ENCODE measurements at places on chromosomes 12 and 14.

DNA sequence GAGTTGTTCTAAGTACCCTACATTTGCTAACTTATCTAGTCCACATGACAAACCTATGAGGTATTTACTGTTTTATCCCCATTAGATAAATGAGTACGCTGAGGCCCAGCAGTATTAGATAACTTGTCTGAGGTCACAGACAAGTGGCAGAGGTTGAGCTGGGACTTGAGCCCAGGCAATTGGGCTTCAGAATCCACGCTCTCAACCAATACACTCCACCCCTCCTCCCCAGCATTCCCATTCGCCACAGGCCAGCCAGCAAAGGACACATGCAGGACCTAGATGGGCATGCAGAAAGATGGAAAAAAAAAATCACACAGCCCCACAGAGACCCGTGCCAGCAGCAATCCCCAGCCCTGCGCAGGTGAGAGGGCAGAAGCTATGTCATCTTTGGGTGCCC is 12.4 kb downstream of the HDAC7 start:
- DNase-seq, result no peak

DNA sequence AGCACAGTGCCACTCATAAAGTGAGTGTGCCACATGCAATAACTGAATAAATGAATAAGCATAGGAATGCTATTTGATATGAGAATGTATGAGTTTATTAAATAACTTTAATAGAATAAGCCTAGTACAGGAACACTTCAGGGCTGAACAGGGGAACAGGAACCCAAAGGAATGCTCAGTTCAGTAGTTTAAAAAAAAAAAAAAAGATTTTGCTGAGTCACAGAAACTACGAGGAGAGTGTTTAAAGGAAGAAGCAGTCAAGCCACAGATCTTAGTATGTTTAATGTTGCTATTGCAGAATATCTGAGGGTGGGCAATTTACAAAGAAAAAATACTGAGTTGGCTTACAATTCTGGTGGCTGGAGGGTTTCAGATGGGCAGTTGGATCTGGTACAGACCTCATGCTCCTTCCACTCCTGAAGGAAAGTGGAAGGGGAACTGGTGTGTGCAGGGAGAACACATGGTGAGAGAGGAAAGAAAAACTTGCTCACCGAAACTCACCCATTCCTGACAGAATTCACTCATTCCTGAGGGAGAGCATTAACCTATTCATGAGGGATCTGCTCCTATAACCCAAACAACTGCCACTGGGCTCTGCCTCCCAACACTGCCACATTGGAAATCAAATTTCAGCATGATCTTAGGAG is 880.3 kb upstream of the MGAT4C start:
- DNase-seq, result peak; percentile 40

DNA sequence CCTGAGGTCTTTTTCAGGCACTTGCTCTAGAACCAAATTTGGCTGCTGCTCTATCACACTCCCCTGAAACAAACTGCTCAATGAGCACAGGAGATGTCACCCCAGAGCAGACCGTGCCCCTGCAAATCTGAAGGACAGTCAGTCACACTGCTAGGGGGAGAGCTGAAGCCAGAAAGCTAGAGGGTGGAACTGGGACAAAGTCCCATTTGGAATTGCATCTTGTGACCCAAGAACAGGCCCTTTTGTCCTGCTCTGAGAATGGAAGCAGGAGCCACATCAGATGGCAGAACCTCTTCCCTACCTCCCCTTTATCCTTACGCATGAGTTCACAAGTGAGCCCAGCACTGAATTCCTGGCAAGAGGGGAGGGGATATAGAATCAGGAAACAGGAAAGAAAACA is 64.7 kb downstream of the MAP3K9 start:
- DNase-seq, result no peak

DNA sequence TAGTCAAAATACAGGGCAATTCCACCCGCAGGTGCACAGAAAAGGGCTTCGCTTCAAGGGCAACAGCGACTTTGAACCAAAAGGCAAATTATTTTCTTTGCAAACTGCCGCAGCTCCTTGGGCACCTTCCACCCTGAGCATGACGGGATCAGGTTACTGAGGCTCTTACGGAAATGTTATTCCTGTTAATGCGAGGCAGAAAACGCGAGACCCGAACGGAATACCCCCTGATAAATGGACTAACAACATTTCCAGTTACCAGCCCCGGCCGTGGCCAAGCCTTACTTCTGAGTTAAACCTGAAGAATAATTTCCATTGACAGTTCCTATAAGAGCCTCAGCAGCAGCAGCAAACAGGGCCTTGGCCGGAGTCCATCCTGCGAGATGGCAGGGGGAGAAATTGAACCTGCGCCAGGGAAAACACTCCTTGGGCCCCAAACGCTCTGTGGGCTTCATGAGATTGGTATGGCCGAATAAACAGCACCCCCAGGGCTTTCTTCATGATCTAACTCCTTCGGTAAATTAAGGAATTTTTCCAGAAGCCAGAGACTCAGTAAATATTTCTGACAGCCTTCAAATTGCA is 70.0 kb upstream of the DICER1 start:
- no peak for DNase-seq

- DNase-seq, result no peak
Measured at GRCh38 chr14:58060077-58060476, 91.9 kb downstream of the ARMH4 start.

GRCh38 chr12:47216150-47216677 is 136.5 kb upstream of the AMIGO2 start:
- DNase-seq, result no peak

GRCh38 chr12:75913502-75914351 is 117.8 kb downstream of the PHLDA1 start:
- DNase-seq, result no peak

DNA sequence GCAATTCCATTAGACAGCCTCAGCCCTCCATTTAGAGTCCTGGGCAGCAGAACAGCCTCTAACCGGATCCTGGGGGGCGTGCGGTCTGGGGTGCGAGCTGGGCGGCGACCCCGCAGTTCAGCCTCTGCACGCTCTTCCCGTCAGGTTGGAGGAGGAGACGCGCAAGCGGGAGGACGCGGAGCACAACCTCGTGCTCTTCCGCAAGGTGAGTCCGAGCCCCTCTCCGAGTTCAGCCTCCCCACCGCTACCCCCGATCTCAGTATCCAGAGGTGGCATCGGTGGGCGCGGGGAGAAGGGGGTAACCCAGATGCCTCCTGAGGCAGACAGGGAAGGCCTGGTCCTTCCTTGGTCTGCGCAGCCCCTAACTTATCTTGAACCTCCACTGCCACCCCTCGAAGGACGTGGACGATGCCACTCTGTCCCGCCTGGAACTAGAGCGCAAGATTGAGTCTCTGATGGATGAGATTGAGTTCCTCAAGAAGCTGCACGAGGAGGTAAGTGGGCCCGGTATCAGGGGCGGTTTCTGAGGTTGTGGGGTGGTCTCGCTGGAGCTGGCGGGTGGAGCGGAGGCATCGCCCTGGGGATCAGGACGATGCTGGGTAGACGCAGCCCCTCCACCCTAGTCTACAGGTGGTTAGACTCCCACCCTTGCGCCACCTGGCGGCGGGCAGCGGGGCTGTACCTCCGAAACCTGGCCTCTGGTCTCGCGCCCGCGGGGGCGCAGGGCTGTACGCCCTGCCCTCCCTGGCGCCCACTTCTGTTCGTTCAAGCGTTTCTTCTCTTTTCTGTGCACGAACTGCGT is 1.3 kb downstream of the PRPH start:
- DNase-seq, result peak; percentile 87

DNA sequence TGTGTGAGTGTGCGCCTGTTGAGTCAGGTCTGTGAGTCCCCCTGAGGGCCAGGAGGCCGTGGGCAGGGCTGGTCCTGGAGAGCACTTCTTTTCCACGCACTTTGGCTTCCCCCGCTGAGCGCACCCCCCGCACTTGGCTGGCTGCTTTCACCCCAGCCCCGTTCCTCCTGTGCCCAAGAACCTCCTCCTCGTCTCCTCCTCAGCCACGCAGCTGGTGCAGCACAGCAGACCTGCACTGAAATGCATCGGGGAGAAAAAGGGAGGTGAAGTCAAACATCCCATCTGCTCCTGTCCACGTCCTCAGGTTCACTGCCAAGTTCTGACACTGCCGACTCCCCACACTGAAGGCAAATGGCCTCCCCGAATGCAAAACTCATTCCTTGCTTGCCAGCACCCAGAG is 362.7 kb upstream of the SFSWAP start:
- no peak for DNase-seq

DNA sequence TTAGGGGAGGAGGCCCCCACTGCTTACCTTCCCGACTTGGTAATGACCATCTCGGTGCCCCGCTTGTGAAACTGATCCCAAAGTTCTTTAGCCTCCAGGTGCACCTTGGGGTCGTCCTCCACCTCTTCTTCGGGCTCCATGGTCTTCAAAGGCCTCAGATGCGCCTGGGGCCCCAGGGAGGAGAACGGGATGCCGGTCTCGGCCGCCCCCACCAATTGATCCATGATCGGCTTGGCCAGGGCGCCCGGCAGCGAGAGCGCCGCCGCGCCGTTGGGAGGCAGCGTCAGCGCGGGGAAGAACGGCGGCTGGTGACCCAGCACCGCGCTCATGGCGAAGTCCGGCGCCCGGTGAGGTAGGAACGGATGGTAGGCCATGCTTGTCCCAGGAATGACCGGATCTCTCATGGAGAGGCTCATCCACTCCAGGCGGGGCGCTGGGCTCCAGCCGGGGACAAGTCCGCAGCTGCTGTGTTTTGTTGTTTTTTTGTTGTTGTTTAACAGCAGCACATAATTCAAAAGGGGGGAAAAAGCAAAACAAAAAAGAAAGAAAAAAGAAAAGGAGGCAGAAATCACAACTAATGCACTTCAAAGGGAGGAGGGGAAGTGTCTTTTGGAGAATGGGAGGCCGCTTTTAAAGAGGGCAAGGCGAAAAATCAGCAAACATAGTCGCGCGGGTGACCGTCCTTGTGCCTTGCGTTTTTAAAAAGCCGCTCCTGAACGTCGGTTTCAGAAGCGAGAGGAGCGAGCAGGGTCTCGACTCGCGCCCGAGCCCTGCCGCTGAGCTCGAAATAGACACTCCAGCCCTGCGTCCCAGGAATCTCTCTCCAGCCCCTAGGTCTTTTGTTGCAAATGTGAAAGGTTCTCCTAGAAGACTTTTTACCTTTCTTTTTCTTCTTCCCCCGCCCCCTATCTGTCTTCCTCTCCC is 928 bp downstream of the TBX3 start:
- DNase-seq, result no peak

DNA sequence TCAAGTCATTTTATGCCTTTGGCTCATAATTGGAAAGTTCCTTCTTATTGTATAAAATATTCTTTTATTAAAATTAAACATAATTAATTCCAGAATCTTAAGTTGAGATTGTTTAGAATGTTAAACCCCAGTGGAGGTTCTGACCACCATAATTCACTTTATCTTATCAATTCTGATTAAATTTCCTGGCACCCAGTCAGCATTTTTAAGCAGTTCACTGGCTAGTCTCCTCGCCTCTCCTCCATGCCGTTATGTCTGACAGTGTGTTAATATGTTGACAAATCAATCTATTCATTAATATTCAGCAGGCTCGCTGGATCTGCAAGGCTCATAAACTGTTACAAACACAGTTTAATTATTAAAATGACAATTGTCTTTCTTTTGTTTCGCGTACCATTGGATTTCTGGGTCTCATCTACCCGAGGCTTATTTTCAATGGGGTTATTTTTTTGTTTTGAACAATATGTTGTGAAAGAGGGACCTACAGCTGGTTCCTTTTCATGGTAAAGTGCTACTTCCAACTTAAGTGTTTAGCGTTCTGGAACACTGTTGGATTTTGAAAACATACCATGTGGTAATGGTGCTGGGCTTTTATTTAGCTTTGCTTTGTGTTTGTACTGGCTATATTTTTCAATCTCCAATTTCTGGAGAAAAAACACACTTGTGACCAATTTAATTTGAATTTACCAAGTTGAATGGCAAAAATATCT is 339.7 kb downstream of the PRKD1 start:
- DNase-seq, result no peak

DNA sequence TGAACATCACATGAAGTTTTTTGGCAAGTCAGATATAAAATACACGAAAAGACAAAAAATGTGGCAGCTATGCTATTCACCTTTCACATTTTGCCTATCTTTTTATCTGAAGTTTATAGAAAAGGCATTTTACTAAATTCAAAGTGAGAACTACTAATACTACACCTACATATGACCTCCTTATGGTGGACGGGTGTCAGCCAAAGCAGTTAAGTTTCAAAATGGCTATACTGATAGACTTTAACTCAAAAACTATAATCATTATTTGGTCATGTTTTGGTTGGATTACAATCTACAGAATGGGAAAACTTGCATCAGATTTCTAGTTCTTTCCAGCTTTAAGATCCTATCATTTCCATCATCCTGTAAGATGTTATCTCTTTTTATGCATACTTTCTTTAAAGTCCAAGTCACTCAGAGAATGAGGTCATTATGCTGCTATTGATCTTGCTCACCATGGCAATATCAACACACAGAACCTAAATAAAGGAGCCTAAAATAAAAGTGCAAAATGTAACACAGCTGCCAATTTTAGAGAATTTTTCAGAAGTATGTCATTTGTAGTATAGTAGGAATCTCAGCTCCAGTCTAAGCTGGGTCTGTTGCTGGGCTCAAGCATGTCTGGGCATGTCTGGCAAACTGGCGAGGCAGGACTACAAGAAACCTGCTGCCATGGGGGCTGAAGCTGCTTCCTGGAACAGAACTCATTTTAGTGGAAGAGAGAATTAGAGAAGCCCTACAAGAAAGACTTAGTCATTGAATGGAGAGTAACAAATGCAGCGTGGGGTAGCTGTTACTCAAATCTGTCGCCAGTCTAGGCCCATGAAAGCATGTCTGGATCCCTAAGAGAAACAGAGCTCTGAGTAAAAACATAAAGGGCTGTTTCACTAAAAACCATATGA is 7.6 kb upstream of the AEBP2 start:
- peak; percentile 72 for DNase-seq

DNA sequence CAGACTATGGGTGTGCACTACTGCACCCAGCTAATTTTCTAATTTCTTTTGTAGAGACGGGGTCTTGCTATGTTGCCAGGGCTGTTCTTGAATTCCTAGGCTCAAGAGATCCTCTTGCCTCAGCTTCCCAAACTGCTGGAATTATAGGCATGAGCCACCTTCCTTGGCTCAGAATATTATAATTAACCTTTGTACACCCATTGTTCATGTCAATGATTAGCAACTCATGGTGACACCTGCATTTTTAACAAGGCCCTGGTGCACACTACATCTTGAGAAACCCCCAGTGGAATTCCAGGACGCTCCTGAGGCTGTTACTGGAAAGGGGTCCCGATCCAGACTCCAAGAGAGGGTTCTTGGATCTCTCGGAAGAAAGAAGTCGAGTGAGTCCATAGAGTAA is 28.3 kb upstream of the CCDC63 start:
- no peak for DNase-seq

GRCh38 chr12:4416276-4416675 is 29.3 kb downstream of the FGF6 start:
- DNase-seq, result no peak

DNA sequence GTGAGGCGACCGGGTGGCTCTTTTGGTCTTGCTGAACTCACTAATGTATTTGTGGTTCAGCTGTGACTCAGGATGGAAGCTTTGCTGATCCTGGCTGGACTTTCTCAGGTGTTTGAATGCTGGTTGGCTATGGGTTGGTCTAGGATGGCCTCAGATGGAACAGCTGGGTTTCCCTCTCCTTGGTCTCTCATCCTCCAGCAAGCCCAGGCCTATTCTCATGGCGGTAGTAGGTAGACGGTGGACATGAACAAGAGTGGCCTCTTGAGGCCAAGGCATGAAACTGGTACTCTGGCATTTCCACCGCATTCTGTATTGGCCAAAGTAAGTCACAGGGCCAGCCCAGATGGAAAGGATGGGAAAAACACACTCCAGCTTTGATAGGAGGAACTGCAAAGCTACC is 11.8 kb upstream of the POLR3B start:
- DNase-seq, result peak; percentile 84

- DNase-seq, result no peak
Measured at GRCh38 chr12:116441292-116441691, 117.9 kb upstream of the MAP1LC3B2 start.

- DNase-seq, result no peak
Measured at GRCh38 chr12:116089080-116089479, 188.4 kb downstream of the MED13L start.

Measured in DMS53 (cell line).